ENCODE measurements at places on chromosomes 5 and 9. TPM values are rescaled to one million over a fixed set of nuclear protein-coding genes. Genes with fewer than 3 reads are reported as not detected.
A peak's percentile ranks its signal among the peaks of the same experiment; 100 is the strongest.

Gene FOXD4L5
- polyA plus RNA-seq = not detected

Gene GLRA1
- not detected for polyA plus RNA-seq

Gene INPP5E
- 9.4 TPM for polyA plus RNA-seq

Gene TNFSF15
- 0.01 TPM for polyA plus RNA-seq

Gene ELP1
- 20.0 TPM for polyA plus RNA-seq

Gene POLE3
- 34.8 TPM for polyA plus RNA-seq

Gene NUTM2F
- polyA plus RNA-seq = not detected

- H3K27ac ChIP-seq = no peak overlapping the region
- H3K4me1 ChIP-seq = no peaks in the 10 kb centered on the region
- peak overlapping the region; percentile 68 for H3K4me3 ChIP-seq
- peaks cover 12% of the 10 kb centered on the region for H3K27me3 ChIP-seq
Observed at GRCh38 chr9:106861640-106862109, 1.3 kb upstream of the ZNF462 start.

DNA sequence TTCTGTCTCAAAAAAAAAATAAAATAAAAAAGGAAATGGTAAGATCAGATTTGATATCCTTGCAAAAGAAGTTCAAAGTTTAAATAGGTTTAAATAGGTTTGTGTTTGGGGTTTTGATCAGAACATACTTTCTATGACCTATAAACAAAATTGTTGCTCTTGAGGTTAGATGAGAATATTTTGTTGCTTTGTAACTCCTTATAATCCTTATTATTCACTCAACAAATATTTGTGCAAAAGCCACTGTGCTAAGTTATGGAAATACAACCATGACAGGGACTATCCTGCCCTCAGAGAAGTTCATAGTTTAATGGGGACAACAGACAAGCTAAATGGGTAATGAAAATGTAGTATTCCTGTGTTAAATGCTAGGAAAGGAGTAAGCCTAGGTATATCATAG lies 71.5 kb downstream of the INVS start:
- no peak overlapping the region for H3K27ac ChIP-seq
- DNase-seq = peak; percentile 26
- no peaks in the 10 kb centered on the region for H3K27me3 ChIP-seq
- no peak overlapping the region for H3K4me3 ChIP-seq
- H3K4me1 ChIP-seq = peaks cover 3% of the 10 kb centered on the region

GRCh38 chr5:96699186-96699820 lies 37.1 kb downstream of the CAST start:
- peaks cover 15% of the 10 kb centered on the region for H3K4me1 ChIP-seq
- no peak overlapping the region for H3K4me3 ChIP-seq
- H3K27me3 ChIP-seq = no peaks in the 10 kb centered on the region
- 0 out of 2 replicates have a peak overlapping the region, but pooled peaks have one; percentile 8 for H3K27ac ChIP-seq
- peaks cover 5% of the 10 kb centered on the region for H3K36me3 ChIP-seq
- peak; percentile 49 for DNase-seq

- DNase-seq = no peak
- H3K4me1 ChIP-seq = no peaks in the 10 kb centered on the region
- H3K27me3 ChIP-seq = no peaks in the 10 kb centered on the region
- H3K4me3 ChIP-seq = no peak overlapping the region
- H3K27ac ChIP-seq = no peak overlapping the region
- no peaks in the 10 kb centered on the region for H3K36me3 ChIP-seq
Observed at GRCh38 chr9:22893196-22893843, 446.7 kb downstream of the DMRTA1 start.

DNA sequence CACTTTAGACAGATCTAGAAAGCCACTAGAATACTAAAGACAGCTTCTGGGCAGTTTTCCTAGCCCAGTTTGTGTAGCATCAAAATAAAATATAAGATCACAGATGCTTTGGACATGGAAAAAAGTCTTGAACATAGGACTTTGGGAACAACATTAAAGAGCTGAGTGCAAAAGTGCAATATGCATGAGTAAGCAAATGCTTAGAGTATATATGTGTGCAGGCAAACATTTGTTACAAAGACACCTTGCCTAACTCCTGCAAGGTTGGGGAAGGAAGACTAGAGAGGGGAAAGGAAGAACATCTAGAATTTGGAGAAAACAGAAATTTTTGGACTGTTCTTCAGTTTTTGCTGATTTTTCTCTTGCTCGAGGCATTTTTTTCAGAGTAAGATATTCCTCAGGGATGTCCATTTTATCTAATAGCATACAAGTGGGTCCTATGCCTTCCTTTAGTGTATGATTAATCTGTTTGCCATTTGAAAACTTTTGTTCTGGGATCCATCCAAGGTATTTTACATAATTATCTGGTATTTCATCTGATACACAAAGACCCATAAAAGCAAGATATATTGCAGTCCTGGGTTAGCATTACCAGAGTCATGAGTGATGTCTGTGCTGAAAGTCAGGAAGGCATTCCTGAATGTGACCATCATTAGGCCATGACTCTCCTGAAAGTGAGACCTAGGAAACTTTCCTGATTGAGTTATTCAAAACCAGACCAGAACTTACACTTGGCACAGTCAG lies 142.0 kb upstream of the RGMB start:
- no peak overlapping the region for H3K27ac ChIP-seq
- H3K27me3 ChIP-seq = no peaks in the 10 kb centered on the region
- no peak overlapping the region for H3K4me3 ChIP-seq
- peaks cover 7% of the 10 kb centered on the region for H3K4me1 ChIP-seq
- DNase-seq = peak; percentile 68
- H3K36me3 ChIP-seq = no peaks in the 10 kb centered on the region

DNA sequence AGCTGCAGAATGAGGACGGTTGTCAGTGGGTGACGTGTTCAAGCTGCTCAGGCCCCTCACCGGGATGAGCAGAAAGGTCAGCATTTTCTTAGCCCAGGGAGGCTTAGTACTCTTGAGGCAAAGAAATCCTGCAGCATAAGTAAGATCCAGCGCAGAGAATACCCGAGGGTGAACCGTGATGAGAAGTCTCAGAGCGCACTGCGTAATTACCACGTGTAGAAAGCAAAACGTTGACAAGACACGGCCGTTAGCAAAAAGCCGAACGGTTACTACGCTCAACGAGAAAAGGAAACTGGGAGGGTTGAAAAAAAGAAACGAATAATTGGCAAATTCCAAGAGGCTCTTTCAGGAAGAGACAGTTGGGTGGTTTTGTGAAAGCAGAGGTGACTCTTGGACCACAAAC lies 104.0 kb downstream of the COL23A1 start:
- DNase-seq = no peak
- H3K4me3 ChIP-seq = no peak overlapping the region
- H3K4me1 ChIP-seq = no peaks in the 10 kb centered on the region
- no peak overlapping the region for H3K27ac ChIP-seq
- no peaks in the 10 kb centered on the region for H3K27me3 ChIP-seq

GRCh38 chr9:130583271-130583670 lies 3.9 kb downstream of the FUBP3 start:
- peaks cover 11% of the 10 kb centered on the region for H3K36me3 ChIP-seq
- H3K27ac ChIP-seq = no peak overlapping the region
- DNase-seq = no peak
- H3K4me1 ChIP-seq = peaks cover 2% of the 10 kb centered on the region
- H3K27me3 ChIP-seq = no peaks in the 10 kb centered on the region

- peaks cover 46% of the 10 kb centered on the region for H3K27me3 ChIP-seq
- H3K36me3 ChIP-seq = no peaks in the 10 kb centered on the region
- no peak overlapping the region for H3K4me3 ChIP-seq
- peaks cover 2% of the 10 kb centered on the region for H3K4me1 ChIP-seq
- no peak for DNase-seq
Observed at GRCh38 chr9:38118862-38119438, 49.9 kb upstream of the SHB start.

DNA sequence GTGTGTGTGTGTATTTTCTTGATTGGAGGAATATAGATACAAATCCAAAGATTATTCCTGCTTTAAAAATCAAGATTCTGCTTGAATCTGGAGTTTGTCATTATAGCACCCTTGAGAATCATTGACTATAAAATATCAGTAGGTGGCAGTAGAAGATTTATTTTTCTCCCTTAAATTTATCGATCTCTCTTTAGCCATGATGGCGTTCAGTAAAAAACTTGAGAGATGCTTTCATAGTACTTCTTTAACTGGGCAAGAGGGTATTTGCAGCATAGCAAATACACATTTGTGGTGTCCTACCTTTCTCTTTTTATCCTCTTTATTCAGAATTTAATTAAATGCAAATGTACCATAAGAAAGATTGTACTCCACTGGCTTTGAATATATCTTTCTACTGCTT lies 307.7 kb downstream of the ADGRV1 start:
- H3K36me3 ChIP-seq = no peaks in the 10 kb centered on the region
- H3K4me3 ChIP-seq = no peak overlapping the region
- H3K27ac ChIP-seq = no peak overlapping the region

DNA sequence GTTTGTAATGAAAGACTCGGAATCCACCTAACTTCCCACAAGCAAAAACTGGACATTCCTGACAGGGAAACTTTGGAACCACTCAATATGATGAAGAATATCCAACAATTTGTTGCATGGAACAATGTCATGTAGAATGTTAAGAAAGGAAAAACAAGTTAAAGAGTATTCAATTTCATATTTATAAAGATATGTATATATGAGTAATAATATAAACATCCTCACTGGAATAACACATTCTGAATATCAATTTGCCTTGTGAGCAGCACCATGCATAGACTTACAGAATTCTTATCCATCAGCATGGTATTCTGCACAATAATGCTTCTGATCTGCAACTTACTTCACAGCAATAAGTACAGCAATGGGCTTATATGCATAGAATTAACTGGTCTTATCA lies 650.3 kb downstream of the SEMA5A start:
- no peaks in the 10 kb centered on the region for H3K36me3 ChIP-seq
- H3K27ac ChIP-seq = no peak overlapping the region
- no peak overlapping the region for H3K4me3 ChIP-seq

- H3K4me1 ChIP-seq = no peaks in the 10 kb centered on the region
- no peak for DNase-seq
- peaks cover 2% of the 10 kb centered on the region for H3K27me3 ChIP-seq
- no peaks in the 10 kb centered on the region for H3K36me3 ChIP-seq
- H3K4me3 ChIP-seq = no peak overlapping the region
Observed at GRCh38 chr5:80060966-80061365, 25.8 kb downstream of the THBS4 start.

- no peaks in the 10 kb centered on the region for H3K36me3 ChIP-seq
- DNase-seq = no peak
- H3K27ac ChIP-seq = no peak overlapping the region
- H3K4me3 ChIP-seq = no peak overlapping the region
Observed at GRCh38 chr5:132750471-132751230, 3.4 kb downstream of the CCNI2 start.

DNA sequence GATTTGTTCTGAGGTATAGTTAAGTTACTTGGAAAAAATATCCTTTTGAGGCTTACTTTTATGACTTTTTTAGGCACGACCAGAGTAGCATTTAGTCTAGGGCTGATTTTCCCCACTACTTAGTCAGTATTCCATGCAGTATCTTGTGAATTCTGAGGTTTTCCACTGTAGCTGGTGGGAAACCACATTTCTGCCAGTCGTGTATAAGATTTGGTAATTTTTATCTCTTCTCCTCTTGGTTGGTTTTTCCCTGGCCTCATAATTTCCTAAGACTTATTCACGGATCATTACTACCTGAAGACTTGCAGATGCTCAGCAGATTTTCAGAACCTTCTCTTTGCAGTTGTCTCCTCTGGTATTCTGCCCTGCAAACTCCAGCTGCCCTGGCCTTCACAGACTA lies 23.5 kb downstream of the MTREX start:
- H3K4me3 ChIP-seq = no peak overlapping the region
- no peaks in the 10 kb centered on the region for H3K27me3 ChIP-seq
- H3K27ac ChIP-seq = no peak overlapping the region

- no peaks in the 10 kb centered on the region for H3K36me3 ChIP-seq
- H3K4me1 ChIP-seq = no peaks in the 10 kb centered on the region
- DNase-seq = no peak
- H3K27me3 ChIP-seq = peaks cover 31% of the 10 kb centered on the region
- H3K4me3 ChIP-seq = no peak overlapping the region
Observed at GRCh38 chr5:154543380-154543779, 65.4 kb upstream of the HAND1 start.

GRCh38 chr5:93403141-93403928 lies 177.7 kb downstream of the NR2F1-AS1 start:
- H3K27me3 ChIP-seq = no peaks in the 10 kb centered on the region
- H3K4me3 ChIP-seq = no peak overlapping the region
- H3K4me1 ChIP-seq = no peaks in the 10 kb centered on the region
- no peaks in the 10 kb centered on the region for H3K36me3 ChIP-seq
- H3K27ac ChIP-seq = no peak overlapping the region
- DNase-seq = no peak

DNA sequence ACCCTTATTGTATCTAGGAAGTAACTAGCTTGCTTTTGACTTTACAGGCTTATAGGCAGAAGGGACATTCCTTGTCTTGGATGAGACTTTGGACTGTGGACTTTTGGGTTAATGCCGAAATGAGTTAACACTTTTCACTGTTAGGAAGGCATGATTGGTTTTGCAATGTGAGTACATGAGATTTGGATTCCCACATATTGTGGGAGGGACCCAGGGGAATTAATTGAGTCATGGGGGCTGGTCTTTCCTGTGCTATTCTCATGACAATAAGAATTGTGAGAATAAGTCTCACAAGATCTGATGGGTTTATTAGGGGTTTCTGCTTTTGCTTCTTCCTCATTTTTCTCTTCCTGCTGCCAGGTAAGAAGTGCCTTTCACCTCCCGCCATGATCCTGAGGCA lies 417.5 kb downstream of the HINT1 start:
- H3K27me3 ChIP-seq = no peaks in the 10 kb centered on the region
- no peaks in the 10 kb centered on the region for H3K4me1 ChIP-seq
- no peak overlapping the region for H3K4me3 ChIP-seq

GRCh38 chr5:127311349-127311748 lies 20.8 kb downstream of the MEGF10 start:
- peaks cover 12% of the 10 kb centered on the region for H3K27me3 ChIP-seq
- no peak overlapping the region for H3K27ac ChIP-seq

- H3K36me3 ChIP-seq = no peaks in the 10 kb centered on the region
- H3K4me3 ChIP-seq = no peak overlapping the region
- DNase-seq = no peak
- no peak overlapping the region for H3K27ac ChIP-seq
- H3K4me1 ChIP-seq = peaks cover 13% of the 10 kb centered on the region
- H3K27me3 ChIP-seq = no peaks in the 10 kb centered on the region
Observed at GRCh38 chr9:134565316-134565915, 76.2 kb upstream of the COL5A1 start.

DNA sequence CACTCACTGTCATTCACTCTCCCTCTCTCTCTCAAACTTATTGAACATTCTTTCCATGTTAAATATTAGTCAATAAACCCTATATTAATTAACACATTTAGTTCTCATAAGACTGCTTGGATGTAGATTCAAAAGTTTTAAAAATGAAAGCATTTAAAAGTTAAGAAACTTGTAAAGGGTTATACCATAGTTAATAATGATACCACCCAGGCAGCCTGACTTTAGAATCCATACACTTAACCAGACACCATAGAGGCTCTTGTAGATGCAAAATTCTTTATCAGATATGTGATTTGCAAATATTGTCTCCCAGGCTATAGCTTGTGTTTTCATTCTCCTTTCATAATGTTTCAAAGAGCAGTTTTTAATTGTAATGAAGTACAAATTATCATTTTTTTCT lies 335.8 kb upstream of the ACTBL2 start:
- no peak overlapping the region for H3K27ac ChIP-seq
- H3K36me3 ChIP-seq = no peaks in the 10 kb centered on the region
- no peaks in the 10 kb centered on the region for H3K27me3 ChIP-seq
- H3K4me3 ChIP-seq = no peak overlapping the region
